ENCODE measurements at places on chromosomes 4 and X. TPM values are rescaled to one million over a fixed set of nuclear protein-coding genes. Genes with fewer than 3 reads are reported as not detected.

DNA sequence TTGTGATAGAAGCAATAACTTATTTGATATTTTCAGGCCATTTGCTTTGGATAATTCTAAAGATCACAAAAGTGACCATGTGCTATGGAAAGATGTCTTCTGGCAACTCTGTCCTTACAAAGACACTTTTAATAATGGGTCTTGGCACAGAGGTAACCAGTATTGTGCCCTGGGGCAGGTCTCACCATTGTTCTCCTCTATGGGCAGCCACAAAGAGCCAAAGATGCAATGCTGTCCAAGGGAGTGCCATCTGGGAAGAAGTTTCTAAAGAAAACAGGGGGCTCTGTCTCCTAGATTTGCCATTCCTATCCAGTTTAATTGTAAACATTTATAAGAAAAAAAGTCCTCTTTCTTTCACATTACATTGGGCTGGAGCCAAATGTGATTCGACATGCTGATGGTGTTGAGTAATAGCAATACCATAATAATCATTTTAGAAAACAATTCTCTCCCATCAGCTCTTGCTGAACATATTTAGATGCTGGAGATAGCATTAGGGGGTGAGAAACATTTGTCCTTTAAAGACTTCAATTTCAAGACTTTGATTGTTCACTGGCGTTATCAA, 179.9 kb downstream of the KIT start:
- no peak for DNase-seq
- no peaks in the 10 kb centered on the region for H3K4me1 ChIP-seq
- no peak overlapping the region for H3K27ac ChIP-seq

- DNase-seq: no peak
- peak overlapping the region; percentile 15 for H3K27ac ChIP-seq
- H3K4me1 ChIP-seq: peaks cover 34% of the 10 kb centered on the region
Measured at GRCh38 chr4:128690011-128690410, 119.5 kb upstream of the JADE1 start.

The XPNPEP2 gene
- 353 TPM for polyA plus RNA-seq

The TTC29 gene
- 0.10 TPM for polyA plus RNA-seq

The FNIP2 gene
- 28.1 TPM for polyA plus RNA-seq

- no peak overlapping the region for H3K27ac ChIP-seq
- no peaks in the 10 kb centered on the region for H3K36me3 ChIP-seq
- no peak for DNase-seq
- no peaks in the 10 kb centered on the region for H3K4me1 ChIP-seq
Measured at GRCh38 chr4:136927172-136927571, 605.1 kb downstream of the PCDH18 start.

The IL15 gene
- 6.2 TPM for polyA plus RNA-seq

The BTK gene
- 4.3 TPM for polyA plus RNA-seq

DNA sequence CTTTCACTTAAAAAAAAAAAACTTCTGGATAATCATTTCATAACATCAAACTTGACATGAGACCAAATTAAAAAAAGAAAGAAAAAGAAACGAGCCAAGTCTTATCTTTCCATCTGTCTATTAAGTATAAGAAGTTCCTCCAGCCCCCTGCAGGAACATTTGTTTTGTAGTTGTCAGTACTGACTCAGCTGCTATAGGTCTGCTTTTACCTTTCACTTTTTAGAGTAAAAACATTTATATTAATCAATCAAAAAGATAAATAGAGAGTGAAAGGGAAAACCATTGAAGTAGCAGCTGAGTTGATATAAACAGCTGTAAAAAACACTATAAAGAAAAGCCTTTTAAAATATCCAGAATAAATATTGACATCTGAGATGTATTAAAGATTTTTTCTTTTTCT, 46.1 kb downstream of the CCDC158 start:
- H3K36me3 ChIP-seq: no peaks in the 10 kb centered on the region
- no peak overlapping the region for H3K4me3 ChIP-seq
- H3K27me3 ChIP-seq: no peaks in the 10 kb centered on the region

The SRPK3 gene
- polyA plus RNA-seq: 1.8 TPM

DNA sequence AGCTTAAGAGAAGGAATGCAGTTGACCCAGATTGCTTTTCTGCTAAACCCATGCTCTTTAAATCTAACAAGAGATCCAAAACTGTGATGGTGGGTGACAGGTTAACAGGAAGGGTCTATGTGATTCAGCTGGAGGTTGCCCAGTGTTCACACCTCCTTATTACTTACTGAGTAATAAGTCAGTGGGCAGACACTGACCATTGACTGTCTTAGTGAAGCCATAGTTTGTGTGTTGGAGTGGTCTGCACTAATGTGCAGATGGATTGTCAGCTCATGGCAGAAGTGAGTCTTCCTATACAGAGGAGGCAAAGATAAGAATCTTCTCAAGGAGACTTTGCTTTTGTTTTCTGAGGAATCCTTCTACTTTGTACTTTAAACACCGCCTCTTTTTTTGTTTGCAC, 15.2 kb upstream of the RUFY3 start:
- H3K27ac ChIP-seq: peak overlapping the region; percentile 13
- H3K27me3 ChIP-seq: no peaks in the 10 kb centered on the region
- H3K4me1 ChIP-seq: peaks cover 11% of the 10 kb centered on the region
- peak overlapping the region; percentile 70 for H3K4me3 ChIP-seq
- H3K36me3 ChIP-seq: no peaks in the 10 kb centered on the region

DNA sequence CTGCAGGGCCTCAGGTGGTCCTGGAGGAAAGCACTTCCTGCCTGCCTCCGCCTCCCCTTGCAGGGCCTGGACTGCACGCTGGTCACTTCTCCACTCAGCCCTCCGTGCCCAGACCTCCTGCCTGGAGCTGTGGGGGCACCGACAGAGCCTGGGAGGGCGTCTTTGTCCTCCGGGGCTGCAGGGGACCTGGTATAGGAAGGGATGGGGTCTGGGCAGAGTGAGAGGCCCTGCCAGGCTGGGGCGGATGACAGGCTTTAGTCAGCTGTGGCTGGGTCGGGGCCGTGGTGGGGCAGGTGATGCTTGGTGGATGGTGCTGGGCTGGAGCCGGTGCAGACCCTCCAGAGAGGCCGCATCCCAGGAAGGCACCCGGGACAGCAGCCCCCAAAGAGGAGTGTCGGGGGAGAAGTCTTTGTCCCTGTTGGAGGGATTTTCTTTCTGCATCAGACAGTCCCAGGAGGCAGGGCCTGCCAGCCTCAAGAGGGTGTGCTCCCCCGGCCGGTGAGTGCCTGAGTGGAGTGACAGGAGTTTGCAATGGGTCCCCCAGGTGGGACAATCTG, 1.3 kb downstream of the DOK7 start:
- H3K4me3 ChIP-seq: no peak overlapping the region
- no peak for DNase-seq

DNA sequence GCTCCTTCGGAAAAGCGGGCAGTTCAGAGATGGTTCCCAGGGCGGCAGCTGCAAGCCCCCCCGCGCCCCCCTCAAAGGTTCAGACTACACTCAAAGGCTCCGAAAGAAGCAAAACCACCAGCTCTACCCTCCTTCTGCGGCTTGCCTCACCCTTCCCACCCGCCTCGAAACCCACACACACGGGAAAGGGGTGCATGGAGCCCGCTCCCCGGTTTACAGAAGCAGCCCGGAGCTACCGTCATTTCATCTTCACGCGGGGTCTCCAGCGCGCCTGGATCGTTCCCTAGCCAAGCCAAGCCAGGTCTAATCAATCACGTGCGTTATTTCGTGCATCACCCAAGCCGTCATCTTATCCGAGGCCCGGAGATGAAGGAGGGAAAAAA, 1.2 kb downstream of the NLGN4X start:
- H3K4me1 ChIP-seq: no peaks in the 10 kb centered on the region
- peak overlapping the region; percentile 47 for H3K4me3 ChIP-seq
- no peak for DNase-seq

The MGAT4D gene
- polyA plus RNA-seq: not detected

The AKAP4 gene
- polyA plus RNA-seq: 0.07 TPM

GRCh38 chr4:28225050-28225449, 1364.4 kb downstream of the STIM2 start:
- no peak overlapping the region for H3K27ac ChIP-seq
- no peak for DNase-seq
- H3K27me3 ChIP-seq: no peaks in the 10 kb centered on the region
- H3K36me3 ChIP-seq: no peaks in the 10 kb centered on the region

The TRAM1L1 gene
- polyA plus RNA-seq: 2.8 TPM

The ZNF827 gene
- 34.2 TPM for polyA plus RNA-seq

GRCh38 chrX:19121898-19122640, at the start of gene ADGRG2:
Gene ADGRG2 (minus strand): TSS chrX:19122468. CDS start chrX:19068834, 53,634 bp downstream.
- H3K4me3 ChIP-seq: peak within 1 kb of the TSS; percentile 16
- peaks cover 44% of the 10 kb centered on the region for H3K27me3 ChIP-seq
- H3K4me1 ChIP-seq: no peaks in the 10 kb centered on the region

The NSUN7 gene
- 19.9 TPM for polyA plus RNA-seq

- DNase-seq: no peak
- H3K4me1 ChIP-seq: no peaks in the 10 kb centered on the region
- peaks cover 8% of the 10 kb centered on the region for H3K27me3 ChIP-seq
- H3K36me3 ChIP-seq: no peaks in the 10 kb centered on the region
Measured at GRCh38 chr4:8700531-8700930, 108.0 kb downstream of the CPZ start.

The CLDN2 gene
- polyA plus RNA-seq: 196 TPM

The PRR32 gene
- 0.18 TPM for polyA plus RNA-seq

The NMU gene
- polyA plus RNA-seq: 1.3 TPM

- no peak for DNase-seq
- no peaks in the 10 kb centered on the region for H3K4me1 ChIP-seq
- no peak overlapping the region for H3K4me3 ChIP-seq
Measured at GRCh38 chr4:555566-556275, 20.4 kb downstream of the TMEM271 start.

GRCh38 chr4:22607382-22607781, 85.4 kb upstream of the GBA3 start:
- no peaks in the 10 kb centered on the region for H3K36me3 ChIP-seq
- DNase-seq: peak; percentile 48
- peaks cover 4% of the 10 kb centered on the region for H3K4me1 ChIP-seq
- no peak overlapping the region for H3K27ac ChIP-seq
- no peak overlapping the region for H3K4me3 ChIP-seq
- H3K27me3 ChIP-seq: no peaks in the 10 kb centered on the region

DNA sequence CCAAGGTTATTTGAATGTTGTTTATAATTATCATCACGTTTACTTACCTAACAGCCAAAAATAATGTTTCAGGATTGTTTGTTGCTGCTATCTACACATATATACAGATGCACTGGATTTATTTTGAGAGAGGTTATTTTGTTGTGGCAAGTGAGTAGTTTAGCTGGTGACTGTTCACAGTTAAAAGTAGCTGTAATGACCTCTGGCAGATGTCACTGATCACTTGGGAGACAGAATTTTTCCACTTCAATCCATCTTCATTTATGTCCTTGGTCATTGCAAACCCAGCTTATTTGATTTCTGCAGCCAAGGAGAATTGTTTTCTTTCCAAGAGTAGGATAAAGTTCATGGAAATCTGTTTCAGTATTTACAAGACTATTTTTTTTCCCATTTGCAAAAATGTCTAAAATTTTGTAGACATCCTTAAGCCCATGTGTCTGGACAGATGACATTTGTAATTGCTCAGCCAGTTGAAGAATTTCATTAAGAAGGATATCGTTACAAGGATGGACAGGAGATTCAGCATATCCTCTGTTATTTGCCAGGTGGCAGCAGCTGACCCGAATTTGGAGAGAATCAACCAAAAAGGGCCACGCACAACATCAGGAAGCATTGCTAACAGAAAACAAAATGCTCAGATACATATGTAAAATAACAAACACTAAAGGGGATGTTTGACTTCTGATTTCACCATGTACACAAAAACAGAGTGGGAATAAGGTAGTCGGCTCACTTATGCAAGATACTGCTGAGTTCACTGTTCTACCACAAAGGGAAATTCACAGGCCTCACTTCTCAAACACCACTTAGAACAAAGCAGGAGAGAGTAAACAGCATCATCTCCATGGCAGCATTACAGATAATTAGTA, 64.5 kb downstream of the GPRIN3 start:
- no peaks in the 10 kb centered on the region for H3K27me3 ChIP-seq
- no peak overlapping the region for H3K4me3 ChIP-seq
- H3K4me1 ChIP-seq: peaks cover 8% of the 10 kb centered on the region
- H3K27ac ChIP-seq: no peak overlapping the region

- H3K36me3 ChIP-seq: no peaks in the 10 kb centered on the region
- H3K27ac ChIP-seq: no peak overlapping the region
Measured at GRCh38 chr4:170374770-170375169, 285.0 kb upstream of the AADAT start.

GRCh38 chr4:2302387-2303119, 40.6 kb upstream of the MXD4 start:
- peaks cover 3% of the 10 kb centered on the region for H3K4me1 ChIP-seq
- no peak overlapping the region for H3K4me3 ChIP-seq
- no peaks in the 10 kb centered on the region for H3K27me3 ChIP-seq
- H3K27ac ChIP-seq: no peak overlapping the region

The MRPL1 gene
- polyA plus RNA-seq: 36.8 TPM

The PNMA6A gene
- polyA plus RNA-seq: 11.9 TPM

GRCh38 chr4:185504098-185505047, 30.9 kb downstream of the PDLIM3 start:
- H3K27ac ChIP-seq: no peak overlapping the region
- DNase-seq: peak; percentile 60
- no peaks in the 10 kb centered on the region for H3K27me3 ChIP-seq
- H3K36me3 ChIP-seq: no peaks in the 10 kb centered on the region
- peak overlapping the region; percentile 10 for H3K4me3 ChIP-seq
- peaks cover 4% of the 10 kb centered on the region for H3K4me1 ChIP-seq

DNA sequence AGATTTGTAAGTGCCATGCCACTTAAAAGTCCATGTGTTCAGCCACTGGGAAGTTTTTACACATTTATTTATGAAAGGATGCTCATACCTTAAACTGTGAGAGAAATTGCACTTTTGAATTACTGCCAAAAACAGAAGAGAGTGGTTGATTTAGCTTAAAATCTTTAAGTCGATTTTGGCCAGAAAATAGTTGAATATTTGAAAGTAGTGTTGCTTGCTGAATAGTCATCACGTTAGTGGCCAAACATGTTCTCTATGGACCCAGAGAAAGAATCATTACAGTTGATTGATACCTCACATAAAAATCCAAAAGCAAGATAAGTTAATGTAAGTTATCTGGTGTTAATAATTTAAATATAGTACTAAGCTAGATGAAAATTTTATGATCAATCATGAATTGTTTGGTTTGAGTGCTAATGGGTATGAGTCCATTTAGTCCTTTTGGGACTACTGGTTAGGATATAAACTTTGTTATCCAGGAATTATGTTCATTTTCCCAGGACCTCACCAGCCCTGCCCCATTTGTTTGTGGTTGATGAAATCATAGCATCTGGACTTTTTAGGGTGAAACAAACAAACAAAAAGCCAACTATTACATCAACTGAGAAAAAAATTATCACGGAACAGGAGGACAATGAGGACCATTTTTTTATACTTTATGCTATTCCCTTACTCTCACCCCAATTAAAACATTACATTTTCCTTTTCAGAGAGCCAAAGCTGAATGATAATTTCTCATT, 6.3 kb downstream of the GIMD1 start:
- no peaks in the 10 kb centered on the region for H3K27me3 ChIP-seq
- H3K27ac ChIP-seq: no peak overlapping the region
- H3K4me3 ChIP-seq: no peak overlapping the region
- DNase-seq: no peak
- H3K4me1 ChIP-seq: no peaks in the 10 kb centered on the region

The PFKFB1 gene
- 0.63 TPM for polyA plus RNA-seq

- DNase-seq: no peak
- no peaks in the 10 kb centered on the region for H3K27me3 ChIP-seq
- H3K27ac ChIP-seq: no peak overlapping the region
- H3K36me3 ChIP-seq: no peaks in the 10 kb centered on the region
- H3K4me1 ChIP-seq: no peaks in the 10 kb centered on the region
Measured at GRCh38 chrX:103741879-103742278, 31.2 kb downstream of the TMEM31 start.
